ENCODE measurements at places on chromosomes 5 and 9.

DNA sequence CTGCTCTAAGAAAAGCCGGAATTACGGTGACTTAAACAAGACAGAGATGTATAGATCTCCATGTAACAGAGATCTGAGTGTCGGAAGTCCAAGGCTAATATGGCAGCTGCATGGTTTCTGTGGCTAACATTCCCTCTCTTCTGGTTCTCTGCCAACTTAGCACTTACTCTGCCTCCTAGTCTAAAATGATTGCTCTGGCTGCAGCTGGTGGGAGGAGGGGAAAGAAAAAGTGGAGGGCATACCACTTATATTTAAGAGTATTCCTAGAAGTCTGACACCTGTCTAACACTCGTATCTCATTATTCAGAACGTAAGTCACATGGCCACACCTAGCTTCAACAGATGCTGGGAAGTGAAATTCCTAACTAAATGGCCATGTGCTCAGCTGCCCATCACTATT, 551.5 kb upstream of the TLE4 start:
- DNase-seq = no peak

- no peak for DNase-seq
Measured at GRCh38 chr9:112046181-112046580, 128.9 kb downstream of the SUSD1 start.

- DNase-seq = no peak
Measured at GRCh38 chr9:130543368-130543767, 36.0 kb upstream of the FUBP3 start.

- DNase-seq = no peak
Measured at GRCh38 chr9:129643706-129644105, 1.8 kb upstream of the ASB6 start.

- DNase-seq = no peak
Measured at GRCh38 chr5:151141535-151141934, 16.0 kb downstream of the ANXA6 start.

- DNase-seq = no peak
Measured at GRCh38 chr5:17223367-17224185, 6.1 kb downstream of the BASP1 start.

DNA sequence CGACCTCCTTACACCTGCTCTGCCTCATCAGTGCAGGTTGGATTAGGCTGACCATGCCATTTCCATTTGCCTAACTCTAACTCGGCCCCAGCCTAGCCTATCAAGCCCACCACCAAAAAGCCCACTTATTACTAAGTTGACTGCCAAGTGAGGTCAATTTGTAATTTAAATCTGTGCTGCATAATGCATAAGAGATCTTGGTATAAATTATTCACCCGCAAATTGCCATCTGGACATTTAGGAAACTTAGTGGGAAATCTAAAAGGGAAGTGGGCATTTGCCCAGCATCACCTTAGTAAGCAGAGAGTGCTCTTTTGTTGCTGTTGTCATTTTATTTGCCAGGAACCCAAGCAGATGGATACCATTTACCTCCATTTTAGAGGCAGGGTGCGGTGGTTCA, 143.0 kb downstream of the SPOCK1 start:
- no peak for DNase-seq

Measured in stimulated activated CD4-positive, alpha-beta T cell treated with anti-CD3 and anti-CD28 coated beads, TNF-alpha, amount 100 ng/mL, for 4 hours (primary cell).